NCI-H1092 (cell line): ENCODE measurements at places on chromosomes 12 and 14.
A peak's percentile ranks its signal among the peaks of the same experiment; 100 is the strongest.

- peak; percentile 7 for DNase-seq
Measured at GRCh38 chr12:62435303-62436163, 31.1 kb upstream of the MON2 start.

DNA sequence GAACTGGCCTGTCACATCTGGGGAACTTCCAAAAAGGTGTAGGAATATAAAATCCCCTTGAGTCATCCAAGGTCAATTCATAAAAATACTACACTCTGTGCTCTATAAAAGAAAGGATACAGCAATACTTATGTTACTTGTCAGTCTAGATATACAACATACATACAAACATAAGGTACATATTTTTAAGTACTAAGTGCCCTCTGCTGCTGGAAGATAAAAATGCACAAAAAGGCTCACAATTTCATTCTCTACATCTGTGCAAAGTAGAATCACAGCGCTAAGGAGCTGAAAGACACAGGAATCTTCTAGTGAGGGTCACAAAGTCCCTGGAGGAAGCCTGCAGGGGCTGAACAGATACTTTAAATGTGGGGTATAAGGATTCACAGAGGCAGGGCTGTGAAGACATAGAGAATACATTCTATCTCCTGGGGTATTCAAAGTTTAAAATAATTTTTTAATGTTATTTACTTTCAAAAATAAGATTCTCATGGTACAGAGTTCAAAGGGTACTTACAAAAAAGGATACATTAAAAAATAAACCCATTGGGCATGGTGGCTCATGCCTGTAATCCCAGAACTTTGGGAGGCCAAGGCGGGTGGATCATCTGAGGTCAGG, 10.2 kb upstream of the GOLGA5 start:
- DNase-seq, result peak; percentile 59

GRCh38 chr14:105102893-105103292, 37.7 kb upstream of the GPR132 start:
- no peak for DNase-seq

DNA sequence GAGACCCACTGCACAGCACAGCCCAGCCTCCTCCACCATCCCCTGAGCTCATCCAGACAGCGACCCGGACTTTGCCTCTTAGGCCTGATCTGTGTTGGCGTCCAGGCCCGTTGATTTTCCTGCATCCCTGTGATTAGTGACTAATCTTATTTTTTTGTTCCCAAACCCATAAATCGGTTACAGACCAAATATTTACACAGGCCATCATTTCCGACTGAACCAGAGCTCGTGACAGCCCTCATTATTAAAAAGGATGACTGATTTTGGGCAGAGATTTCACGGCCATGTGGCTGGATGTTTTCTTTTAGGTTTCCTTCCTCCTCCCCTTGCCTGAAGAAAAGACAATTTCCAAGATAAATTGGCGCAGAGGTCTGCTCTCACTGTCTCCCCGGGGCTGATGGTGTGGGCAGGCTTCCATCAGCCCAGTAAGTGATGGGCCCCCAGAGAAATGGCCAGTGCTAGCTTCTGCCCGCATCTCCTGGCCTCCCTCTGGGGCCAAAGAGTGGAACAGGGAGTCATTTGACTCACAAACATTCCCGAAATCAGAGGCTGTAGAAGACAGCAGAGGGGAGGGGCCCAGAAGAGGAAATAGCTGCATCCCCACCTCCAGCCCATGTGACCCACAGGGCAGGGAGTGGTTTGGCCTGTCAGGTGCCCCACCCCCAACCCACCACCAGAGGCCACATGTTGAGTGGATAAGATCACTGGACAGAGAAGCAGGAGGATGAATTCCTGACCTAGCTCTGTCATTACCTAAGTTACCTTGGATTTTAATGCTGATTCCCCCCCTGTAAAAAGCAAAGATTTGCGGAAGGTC, 283.5 kb downstream of the KSR2 start:
- DNase-seq, result no peak

DNA sequence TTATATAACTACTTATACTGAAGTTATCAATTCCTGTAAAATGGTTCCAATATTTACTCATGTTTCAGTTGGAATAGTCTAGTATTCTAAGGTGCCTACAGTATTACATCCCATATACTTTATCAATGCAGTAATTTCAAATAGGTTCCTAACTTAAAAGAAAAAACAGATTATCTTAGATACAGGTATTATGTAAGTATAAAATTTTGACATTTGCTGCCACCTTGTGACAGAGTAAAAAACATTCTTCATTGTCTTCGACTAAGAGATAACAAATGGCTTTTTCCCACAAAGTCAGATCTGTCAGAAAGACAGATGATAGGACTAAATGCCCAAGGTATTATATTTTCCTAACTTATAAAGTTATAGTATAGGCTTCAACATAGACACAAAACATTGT, 78.7 kb downstream of the TXNDC16 start:
- DNase-seq, result no peak

GRCh38 chr12:63917864-63918799, 73.6 kb downstream of the SRGAP1 start:
- no peak for DNase-seq

DNA sequence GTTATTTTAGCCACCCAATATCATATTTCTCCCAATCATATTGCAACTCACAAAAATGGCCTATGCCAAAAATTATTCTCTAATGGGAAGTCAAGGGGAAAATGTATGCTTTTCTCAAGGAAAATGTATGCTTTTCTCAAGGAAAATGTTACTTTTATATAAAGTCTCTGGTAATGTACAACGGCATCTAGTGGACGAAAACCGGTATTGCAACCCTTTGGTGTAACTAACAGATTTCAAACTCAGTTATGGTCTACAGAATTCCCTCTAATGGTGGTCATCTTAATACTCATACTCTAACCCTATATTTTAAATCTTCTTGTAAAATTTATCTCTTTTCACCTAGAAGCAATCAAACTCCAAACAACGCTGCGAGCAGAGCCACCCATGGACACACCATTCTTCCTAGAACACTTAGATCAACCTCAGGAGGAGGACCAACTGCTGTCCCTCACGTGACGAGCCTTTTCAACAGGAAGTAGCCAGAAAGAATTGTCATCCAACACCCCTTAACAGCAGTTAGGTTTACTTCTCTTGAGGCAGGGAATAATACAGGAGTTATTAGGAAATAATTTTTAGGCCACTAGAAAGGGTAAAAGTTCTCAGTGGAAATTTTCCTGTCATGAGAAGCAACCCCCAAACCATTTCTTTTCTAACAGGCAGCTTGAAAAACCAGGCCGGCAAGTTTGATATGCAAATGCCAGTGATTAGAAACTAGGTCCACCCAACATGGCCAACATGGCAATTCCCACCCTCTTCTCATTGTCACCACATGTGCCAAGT, 20.1 kb downstream of the APOBEC1 start:
- DNase-seq, result no peak

- DNase-seq, result no peak
Measured at GRCh38 chr12:42859612-42860011, 270.1 kb upstream of the PRICKLE1 start.

DNA sequence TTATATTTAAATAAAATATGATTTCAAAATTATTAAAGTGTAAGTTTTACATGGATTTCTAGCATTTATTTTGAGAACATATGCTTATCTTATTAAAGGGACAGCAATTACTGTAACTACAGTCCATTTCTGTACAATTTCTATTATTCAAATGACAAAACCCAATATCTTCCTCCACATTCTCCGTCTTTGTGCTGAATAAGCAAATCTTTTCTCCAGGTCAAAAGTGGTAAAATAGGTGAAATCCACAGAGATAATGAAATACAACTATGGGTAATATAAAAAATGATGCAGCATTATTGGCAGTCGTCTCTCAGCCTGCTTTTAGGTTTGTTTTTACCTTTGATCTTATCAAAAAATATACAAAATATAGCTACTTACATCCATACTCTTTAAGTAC, 79.4 kb upstream of the OTX2 start:
- DNase-seq, result no peak

DNA sequence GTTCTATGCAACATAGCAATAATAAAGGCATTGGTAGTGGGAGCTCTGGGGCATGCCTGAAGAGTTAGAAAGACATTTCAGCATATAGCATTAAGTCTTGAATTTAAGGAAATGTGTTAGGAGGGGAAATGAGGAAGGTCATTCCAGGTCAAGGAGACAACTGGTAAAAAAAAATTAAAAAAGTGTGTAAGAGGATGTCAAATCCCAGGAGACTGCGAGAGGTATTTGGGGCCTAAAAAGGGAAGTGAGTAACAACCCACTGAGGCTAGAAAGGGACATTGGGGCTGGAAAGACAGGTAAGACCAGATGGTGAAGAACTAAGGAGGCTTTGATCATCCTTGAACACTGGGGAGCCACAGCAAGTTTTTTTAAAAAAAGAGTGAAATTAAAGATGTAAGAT, 152.9 kb downstream of the SLC25A21 start:
- no peak for DNase-seq

GRCh38 chr14:51327376-51327775, 87.3 kb downstream of the TMX1 start:
- no peak for DNase-seq

DNA sequence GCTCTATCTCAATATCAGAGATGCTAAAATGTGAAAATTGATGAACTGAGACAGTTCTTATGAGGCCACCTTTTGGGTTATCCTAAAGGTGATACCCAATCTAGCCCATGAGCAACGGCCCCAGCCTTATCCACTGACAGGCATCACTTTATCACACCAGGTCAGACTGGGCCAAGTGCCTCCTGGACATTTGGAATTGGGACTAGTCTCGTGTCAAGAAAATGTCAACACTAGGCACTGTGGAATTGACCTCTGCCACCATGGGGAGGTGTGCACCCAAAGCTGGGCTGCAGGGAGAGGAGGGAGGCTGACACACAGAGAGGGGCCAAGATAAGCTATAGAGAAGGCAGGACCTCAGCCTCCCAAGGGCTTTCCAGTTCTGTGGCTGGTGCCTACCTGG, 78.5 kb upstream of the ZFP36L1 start:
- DNase-seq, result no peak

- DNase-seq, result no peak
Measured at GRCh38 chr12:29223956-29224543, 75.0 kb downstream of the FAR2 start.

DNA sequence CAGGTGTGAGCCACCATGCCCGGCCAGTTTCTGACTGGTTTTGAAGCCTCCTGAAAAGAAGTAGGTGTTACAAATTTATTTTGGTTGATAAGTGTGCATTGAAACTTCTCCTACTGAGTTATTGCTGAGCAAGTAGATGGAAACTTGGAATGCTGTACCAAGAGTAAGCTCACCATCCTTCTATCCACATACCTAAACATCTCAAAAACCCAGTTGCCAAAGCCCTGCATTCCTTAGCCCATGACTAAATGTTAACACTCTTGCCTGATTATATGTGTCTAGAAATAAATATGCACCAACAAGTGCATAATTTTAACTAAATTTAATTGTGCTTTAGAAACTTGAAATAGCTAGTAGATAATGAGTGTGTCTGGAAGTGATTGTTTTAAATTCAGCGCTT, 357.8 kb downstream of the DUSP6 start:
- DNase-seq, result no peak

DNA sequence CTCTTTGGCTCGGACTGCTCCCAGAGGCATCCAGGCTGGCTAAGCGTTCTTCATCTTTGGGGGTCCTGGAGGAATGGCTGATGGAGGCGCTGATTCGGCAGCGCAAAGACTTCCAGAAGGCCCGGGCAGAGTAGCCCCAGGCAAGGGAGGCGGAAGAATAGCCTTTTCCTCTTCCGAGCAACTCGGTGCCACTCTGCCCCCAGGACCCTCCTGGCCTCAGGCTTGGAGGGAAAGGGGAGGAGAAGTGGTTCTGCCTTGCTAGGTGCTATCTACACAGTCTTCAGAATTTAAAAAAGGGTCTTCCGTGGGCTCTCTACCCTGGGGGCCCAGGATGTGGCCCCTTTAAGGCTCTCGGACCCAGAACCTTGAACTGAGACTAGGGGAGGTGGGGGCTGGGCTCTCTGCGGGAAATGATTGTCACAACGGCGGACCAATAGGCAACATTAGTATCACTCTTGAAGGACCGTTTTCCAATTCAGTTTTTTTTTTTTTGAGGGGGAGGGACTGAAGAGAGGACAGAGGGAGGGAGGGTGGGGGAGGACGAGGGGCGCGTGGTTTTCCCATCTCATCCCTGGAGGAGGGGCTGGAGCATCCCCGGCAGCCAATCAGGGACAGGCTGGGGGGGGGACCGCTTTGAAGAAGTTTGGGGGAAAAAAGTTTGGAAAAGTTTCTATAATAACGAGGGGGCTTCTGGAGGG, at the start of gene NFATC4:
TSS of gene NFATC4 (plus strand) at position 671 of the 698 bp plus-strand sequence. CDS start 157 bp downstream, outside the sequence.
- peak; percentile 90 for DNase-seq

GRCh38 chr12:100717733-100718067, 76.9 kb upstream of the ANO4 start:
- no peak for DNase-seq

DNA sequence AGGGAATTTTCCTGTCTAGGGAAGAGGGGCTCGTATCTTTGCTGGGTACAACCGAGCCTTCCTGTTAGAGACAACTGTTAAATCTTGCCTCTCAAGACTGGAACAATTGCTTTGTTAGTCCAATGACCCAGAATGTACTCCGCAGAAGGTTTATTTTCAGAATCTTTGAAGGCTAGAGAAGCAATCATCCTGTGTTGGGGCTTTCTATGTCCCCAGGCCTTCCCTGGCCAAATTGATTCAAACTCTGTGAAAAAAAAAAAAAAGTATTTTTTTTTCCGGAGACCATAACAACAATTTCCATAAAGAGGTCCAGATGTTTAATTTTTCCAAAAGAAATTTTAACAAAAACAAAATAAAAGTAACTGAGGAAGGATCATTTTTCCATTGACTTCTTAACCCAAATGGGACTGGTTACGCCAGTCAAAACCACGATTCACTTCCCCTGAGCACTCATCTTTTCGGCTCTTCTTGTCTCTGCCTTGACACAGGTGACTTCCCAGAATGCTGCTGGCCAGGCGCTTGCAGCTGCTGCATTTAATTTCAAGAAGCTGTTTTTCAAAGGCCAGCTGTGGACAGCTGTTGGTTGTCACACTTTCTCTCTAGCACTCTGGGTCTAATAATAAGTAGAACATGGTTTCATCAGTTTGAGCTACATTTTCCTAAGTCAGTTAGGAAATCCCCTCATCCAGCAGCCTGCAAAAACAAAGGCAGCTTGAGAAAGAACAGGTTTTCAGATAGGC, 81.6 kb upstream of the MANSC4 start:
- no peak for DNase-seq

GRCh38 chr14:22872033-22872832, 693 bp downstream of the LRP10 start:
- DNase-seq, result peak; percentile 56

DNA sequence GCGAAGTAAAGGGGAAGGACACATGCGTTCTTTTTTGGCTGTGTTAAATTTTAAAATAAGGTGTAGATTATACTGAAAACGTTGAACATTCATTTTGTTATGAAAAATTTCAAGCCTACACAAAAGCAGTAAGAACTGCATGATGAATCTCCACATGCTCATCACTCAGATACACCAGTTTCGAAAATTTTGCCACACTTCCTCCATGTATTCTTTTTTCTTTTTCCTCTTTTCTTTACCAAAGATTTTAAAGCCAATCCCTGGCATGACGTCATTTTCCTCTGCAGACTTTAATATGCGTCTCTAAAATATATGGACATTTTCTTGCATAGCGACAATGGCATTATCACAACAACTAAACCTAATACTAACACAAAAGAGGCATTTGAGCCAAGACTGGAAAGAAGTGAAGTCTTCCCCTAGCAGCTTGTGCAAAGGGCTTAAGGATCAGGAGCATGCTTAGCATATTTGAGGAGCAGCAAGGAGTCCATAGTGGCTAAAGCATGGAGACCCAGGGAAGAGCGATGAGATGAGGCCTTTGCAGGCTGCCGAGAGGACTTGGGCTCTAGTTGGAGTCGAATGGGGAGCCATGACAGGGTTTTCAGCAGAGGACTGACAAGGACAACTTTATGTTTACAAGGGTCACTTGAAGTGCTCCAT, 111.9 kb downstream of the ERC1 start:
- DNase-seq, result no peak

- no peak for DNase-seq
Measured at GRCh38 chr12:32367381-32367780, 32.0 kb upstream of the FGD4 start.
